ENCODE measurements at places on chromosomes 6 and 20.
A peak's percentile ranks its signal among the peaks of the same experiment; 100 is the strongest.

- no peak for DNase-seq
These were observed 9.6 kb downstream of the DLGAP4 start for GRCh38 chr20:36315545-36316351.

DNA sequence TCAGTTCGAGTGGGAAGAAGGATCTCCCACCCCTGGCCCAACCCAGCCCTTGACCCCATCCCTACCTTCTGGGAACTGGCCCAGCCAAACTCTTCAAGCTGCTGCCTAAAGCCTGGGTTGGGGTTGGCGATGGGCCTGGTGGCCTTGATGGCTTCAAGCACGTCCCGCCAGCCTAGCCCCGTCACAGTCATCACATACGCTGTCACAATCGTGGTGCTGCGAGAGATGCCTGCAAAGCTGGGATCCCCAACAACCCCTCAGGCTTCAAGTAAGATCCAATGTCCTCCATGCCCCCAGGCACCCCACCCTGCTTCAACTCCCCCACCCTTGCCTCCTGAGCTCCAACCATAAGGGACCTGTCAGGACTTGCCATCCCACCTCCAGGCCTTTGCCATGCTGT, 7.8 kb downstream of the DUSP15 start:
- no peak for DNase-seq

DNA sequence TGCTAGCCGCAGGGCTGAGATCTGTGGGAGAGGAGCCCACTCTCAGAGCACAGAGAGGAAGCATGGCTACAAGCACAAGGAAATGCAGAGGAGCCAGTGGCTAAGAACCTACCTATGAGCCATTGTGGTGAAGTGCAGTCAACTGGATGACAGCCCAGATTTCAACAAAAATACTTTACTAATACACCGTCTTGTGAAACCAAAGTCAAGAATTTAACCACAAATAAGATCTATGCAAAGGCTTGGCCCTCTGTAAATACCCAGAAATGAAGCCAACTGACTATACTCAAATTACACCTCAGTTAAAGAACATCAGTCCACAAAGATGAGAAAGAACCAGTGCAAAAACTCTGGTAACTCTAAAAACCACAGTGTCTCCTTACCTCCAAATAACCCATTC, 40.1 kb upstream of the PTCHD4 start:
- no peak for DNase-seq

DNA sequence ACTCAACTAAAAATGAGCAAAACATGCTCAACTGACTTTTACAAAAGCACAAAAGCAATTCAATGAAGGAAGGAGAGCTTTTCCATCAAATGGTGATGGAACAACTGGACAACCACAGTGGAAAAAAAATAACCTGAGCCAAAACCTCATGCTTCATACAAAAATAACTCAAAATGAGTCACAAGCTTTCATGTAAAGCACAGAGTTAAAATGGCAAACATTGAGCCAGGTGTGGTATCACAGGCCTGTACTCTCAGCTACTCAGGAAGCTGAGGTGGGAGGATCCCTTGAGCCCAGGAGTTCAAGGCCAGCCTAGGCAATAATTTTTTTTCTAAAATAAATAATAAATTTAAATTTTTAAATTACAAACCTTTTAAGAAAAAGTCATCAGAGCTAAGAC, 18.4 kb upstream of the HLA-G start:
- DNase-seq = no peak

DNA sequence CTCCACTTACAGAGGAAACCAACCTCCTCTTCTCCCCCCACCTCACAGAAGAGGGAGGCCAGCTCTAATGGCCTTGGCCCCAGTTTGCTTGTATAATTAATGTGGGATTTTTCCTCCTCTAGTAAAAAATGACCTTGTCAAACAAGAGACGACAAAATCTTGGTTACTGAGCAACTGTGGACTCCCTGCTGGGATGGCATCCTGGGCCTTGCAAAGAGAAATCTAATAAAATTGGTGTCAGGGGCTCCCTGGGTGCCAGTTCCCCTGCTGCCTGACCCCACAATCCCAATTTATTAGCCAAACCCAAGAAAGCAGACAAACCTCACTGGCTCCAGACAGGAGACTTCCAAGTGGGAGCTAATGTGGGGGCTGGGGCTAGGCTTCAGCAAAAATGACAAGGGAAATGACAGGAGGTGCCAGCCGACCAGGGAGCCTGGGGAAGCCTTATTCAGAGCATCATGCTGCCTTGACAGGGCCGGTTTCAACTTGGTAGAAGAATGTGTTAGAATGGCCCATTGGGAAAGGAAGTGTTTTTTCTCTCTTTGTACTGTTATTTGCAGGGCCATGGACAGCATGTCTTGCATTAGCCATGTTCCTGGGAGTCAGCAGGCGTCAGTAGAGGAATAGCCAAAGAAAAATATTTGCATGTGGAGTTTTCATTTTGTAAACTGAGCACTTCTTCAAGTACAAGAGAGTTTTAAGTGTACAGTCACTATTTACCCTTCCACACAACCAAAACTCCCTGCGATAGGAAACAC, 816.9 kb downstream of the DHX35 start:
- DNase-seq = no peak

GRCh38 chr6:79810185-79810705, 137.1 kb downstream of the ELOVL4 start:
- peak; percentile 57 for DNase-seq

DNA sequence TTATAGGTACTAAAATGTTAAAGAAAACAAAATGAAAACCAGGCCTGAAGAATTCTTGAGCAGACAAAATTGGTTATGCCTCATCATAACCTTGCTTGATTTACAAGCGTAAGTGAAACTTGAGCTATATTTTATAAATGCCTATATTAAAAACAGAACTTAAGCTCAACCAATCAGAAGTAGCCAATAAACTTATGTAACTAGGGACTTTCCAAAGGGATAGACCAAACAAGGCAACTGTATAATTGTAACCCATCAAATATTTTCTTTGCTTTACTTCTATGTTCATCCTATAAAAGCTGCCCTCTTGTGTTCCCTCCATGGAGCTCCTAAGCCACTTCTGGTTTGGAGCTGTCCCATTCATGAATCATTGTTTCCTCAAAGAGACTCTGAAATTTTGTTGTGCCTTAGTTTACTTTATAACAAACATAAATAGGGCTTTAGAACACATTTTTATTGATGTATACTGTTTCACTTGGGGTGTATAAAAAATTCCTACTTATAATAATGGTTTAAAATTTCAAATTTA, 101.6 kb upstream of the CARMIL1 start:
- DNase-seq = no peak

DNA sequence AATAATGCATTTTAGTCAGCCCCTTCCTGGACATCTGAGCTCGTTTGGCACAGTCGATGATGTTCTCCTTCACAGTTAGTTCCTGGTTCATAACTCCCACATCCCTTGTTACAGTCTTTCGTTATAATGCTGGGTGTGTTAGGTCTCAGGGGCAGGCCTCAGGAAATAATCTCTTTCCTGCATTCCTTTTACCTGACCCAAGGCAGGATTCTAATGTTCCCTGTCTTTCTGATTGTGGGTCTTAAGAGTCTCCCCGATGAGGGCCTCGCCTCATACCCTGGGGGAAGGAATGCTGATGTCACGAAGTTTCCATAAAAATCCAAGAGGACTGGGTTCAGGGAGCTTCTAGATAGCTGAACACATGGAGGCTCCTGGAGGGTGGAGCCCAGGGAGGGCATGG, 104.0 kb upstream of the CARMIL1 start:
- no peak for DNase-seq

- DNase-seq = no peak
These were observed 124.7 kb downstream of the IRF4 start for GRCh38 chr6:516213-516612.

- no peak for DNase-seq
These were observed 85.6 kb upstream of the SSTR4 start for GRCh38 chr20:22949331-22950109.

- DNase-seq = peak; percentile 26
These were observed 5.3 kb upstream of the FOXC1 start for GRCh38 chr6:1604158-1605003.

- no peak for DNase-seq
These were observed 91.3 kb upstream of the TNFAIP3 start for GRCh38 chr6:137775720-137776119.

DNA sequence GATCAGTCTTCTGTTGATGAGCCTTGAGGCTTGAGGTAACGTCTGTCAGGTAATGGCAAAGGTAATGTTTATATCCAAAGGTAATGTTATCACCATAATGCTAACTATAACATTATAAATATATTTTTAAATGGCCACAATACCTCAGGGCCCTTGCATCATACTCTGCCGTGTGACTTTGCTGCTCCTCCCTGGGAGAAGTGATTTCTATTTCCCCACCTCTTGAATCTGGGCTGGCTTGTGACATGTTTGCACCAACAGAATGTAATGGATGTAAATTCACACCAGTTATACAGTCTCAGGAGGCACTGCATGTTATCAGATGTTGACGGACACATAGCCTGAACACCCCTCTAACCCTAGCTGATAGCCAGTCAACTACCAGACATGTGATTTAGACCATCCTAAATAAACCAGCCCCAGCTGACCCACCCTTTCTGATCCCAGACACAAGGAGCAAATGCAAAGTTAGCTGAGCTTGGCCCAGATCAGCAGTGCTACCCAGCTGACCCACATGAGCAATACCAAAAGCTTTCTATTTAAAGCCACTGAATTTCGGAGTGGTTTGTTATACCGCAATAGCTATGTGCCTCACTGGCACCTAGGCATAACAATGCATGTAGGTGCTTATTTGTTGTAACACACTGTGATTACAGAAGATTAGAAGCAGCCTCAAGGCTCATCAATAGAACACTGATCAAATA, 93.8 kb upstream of the SIRPA start:
- no peak for DNase-seq

- DNase-seq = no peak
These were observed 31.8 kb upstream of the APCDD1L start for GRCh38 chr20:58546756-58547622.

- DNase-seq = peak; percentile 87
These were observed 85.1 kb downstream of the CLIC5 start for GRCh38 chr6:45930420-45931040.

DNA sequence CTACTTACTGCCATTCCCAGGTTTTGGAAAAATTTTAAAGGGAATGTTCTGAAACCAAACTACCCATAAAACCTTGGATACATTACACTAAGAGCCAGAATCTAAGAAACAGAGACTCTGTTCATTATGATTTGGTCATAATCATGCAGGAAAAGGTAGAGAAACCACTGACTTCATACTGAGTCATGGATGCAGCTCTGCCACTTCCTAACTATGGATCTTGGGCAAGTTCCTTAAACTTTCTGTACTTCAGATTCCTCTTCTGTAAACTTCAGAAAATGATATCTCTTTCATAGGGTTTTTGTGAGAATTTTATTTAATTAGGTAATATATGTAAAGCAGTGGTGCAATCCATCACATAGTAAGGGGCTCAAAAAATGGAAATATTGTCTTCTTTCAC, 20.0 kb downstream of the PLA2G7 start:
- DNase-seq = no peak

GRCh38 chr6:18119236-18119635, 3.2 kb downstream of the NHLRC1 start:
- no peak for DNase-seq

- no peak for DNase-seq
These were observed 186.2 kb upstream of the PHACTR1 start for GRCh38 chr6:12530345-12530744.

GRCh38 chr6:12776291-12776690, 59.7 kb downstream of the PHACTR1 start:
- no peak for DNase-seq

DNA sequence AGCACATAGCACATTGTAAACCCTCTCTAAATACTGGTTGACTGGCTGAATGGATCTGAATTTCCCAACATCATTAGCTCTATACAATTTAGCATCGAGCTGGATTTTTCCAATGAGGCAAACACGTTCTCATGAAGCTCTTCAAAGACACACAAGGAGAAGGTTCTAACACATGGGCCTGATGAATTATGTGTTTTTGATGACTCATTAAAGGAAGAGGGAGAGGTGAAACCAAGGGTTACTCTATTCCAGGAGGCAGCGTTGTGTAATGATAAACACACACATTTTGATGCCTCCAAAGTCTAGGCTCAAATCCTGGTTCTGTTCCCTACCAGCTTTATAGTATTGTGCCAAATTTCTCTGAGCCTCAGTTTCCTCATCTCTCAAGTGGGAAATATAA, 84.3 kb downstream of the PFDN4 start:
- no peak for DNase-seq
